ENCODE measurements at places on chromosomes 7 and 10.

DNA sequence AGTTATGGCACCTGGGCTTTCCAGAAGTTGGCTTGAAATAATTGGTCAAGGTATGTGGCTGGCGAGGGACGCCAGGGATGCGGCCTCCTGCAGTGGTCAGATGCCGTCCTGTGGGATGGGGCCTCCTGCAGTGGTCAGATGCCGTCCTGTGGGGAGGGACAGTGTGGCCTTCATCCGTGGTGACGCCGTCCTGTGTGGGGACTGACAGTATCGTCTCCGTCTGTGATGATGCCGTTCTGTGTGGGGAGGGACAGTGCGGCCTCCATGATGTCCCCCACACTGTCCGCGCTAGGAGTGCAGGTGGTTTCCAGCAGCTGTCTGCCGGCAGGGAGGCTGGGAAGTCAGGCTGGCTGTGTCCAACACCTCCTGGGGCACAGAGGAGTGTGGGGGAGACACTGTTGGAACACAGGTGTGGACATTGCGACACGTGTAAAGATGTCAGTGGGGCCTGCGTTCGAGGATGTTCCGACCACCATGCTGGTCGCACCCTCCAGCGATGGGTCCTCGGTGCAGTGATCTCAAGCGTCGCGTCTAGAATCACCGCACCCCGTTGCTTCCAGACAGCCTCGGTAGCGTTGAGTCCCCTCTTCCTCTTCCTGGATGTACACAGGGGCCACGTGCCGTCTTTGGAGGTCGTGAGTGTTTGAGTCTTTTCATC is 52.6 kb downstream of the INPP5A start:
- no peak for DNase-seq

- DNase-seq: no peak
Observed at GRCh38 chr10:33189808-33190207, 144.7 kb downstream of the NRP1 start.

GRCh38 chr7:154186811-154187210 is 134.6 kb downstream of the DPP6 start:
- DNase-seq: no peak

DNA sequence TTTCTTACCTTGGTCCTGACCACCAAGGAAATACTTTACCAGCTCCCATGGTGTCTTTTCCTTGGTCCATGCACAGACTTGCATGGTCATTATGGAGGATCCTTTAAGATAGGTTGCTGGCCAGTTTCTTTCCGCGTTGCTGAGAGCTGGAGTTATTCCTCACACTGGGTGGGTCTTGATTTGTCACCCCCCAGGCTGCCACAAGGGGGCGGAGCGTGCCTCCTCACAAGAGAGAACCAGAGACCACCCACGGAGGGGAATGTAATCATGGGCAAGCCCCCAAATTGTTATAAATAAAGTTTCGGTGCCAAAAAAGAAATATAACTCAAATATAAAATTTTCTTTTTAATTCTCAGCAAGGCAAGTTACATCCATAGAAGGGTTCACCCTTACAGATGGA is 10.5 kb upstream of the TRIM24 start:
- no peak for DNase-seq

DNA sequence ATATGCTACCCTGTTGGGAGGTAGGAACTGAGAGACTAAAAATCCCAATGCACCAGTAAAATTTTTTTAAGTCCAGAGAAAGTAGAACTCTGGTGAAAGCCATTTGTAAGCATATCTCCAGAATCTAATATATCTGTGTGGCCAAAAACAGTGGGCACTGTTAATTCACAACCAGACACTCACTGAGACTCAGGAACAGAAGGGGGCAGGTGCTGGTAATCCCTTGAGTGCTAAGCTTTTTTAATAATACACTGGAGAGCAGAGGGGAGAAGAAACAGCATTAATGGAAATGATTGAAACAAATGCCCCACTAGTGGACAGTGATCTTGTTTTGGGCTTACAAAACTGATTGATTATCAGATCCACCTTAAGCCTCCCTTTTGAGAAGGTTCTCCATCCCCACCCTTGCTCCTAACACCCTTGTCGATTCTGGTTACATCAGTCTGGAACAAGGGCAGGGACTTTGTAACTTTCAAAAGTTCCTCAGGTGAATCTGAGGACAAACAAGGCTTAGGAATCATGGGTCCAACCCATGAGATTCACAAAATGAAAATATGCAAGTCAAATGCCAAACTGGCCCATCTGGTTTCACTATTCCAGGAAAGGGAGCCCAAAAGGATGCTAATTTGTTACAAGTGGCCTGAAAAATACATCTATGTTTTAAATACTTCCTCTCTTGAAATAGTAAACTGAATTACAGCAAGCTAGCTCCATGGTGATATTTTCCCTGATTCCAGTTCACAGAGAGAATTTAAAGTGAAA is 29.7 kb downstream of the PLXNA4 start:
- no peak for DNase-seq

DNA sequence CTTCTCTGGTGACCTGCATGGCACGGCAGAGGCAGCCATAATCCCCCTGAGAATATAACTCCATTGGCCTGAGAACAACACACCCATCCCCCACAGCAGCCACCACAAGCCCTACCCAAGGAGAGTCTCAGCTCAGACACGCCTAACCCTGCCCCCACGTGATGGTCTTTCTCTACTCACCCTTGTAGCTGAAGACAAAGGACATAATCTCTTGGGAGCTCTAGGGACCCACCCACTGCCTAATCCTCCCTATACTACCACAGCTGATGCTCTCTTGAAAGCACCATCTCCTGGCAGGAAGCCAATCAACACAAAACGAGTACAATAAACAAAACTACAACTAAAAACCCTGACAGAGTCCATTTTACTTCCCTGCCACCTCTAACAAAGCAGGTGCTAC is 30.7 kb upstream of the HPSE2 start:
- peak; percentile 96 for DNase-seq

DNA sequence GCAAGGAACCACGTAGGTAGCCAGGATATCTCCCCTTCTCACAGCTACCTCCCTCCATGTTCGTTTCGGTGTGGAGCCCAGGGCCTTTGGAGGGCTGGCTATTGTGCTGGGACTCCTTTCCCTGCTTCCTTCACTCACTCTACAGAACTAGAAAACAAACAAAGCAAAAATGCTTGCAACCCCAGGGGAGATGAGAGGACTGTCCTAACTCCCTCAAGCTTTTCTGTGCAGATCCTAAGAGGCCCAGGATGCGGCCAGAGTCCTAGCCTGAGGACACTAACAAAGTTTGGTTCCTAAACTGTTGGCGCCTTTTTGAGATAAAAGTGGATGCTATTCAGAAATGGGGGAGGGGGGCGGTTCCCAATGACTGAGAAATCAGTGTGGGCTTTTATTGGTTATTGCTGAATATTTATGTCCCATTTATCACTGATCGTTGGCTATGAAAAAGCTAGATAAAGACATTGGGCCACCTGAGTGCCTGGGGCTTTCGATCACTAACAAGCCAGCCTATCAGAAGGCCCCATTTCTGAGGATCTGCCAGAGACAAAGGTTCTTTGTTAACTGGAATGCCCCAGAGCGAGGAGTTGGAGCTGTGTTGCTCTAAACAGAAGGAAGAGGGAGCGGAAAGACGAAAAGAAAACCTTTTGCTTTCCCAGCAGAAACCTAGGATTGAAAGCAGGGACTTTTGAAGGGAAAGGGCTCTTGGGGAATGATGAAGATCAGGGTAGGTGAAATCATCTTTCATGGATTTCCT is 95.2 kb upstream of the EGR2 start:
- peak; percentile 52 for DNase-seq

DNA sequence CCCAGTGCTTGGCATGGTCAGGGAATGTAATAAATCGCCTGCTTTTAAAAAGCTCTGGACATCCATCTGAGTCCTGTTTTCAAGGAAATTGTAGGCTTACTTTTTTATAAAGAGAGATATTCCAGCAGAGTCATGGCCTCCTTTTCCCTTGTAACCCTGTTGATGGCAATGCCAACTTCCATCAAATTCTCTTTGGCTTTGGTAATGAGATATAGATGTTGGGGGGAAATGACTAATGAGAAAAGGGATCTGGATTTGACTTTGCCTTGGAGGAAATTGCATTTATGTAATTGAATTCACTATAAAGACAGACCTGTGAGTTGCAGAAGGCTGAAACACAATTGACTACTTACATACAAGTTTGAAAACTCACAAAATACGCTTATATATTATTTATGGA is 347.5 kb downstream of the GPR158 start:
- DNase-seq: no peak

GRCh38 chr10:100996678-100997359 is 2.8 kb upstream of the LZTS2 start:
- DNase-seq: peak; percentile 11

- no peak for DNase-seq
Observed at GRCh38 chr10:7563368-7563767, 103.4 kb downstream of the ITIH5 start.

DNA sequence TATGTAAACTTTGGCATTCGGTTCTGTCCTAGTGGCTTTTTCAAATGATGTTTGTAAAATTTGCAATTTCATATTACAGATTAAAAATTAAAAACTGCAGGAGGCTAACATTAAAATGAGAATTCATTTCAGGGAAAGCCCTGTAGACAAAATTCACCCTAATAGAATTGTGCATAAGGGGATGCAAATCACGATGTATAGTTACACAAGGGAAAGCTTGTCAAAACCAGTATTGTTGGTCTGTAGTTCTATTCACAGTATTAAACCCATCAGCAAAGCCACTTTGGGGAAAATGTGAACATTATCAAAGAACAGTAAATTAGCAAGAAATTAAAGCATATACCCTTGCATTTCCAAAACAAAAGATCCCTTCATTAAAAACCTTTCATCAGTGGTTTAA is 39.9 kb upstream of the MKI67 start:
- DNase-seq: no peak

DNA sequence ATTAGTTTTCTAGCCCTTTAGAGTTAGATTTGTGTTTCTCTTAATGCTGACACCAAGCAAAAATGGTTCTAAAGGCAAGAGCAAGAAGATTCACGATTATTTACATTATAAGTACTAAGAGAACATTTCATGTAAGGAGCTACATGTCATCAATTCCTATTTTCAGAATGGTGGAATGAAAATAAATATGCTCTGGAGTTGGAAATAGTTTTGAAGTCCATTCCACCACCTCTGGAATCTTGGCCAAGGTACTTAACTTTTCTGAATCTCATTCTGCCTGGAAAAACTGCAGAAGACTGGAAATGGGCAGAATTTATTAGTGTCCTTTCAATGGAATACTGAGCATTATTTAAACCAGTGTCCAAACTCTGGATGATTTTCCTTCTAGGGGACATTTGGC is 125.1 kb upstream of the RAB11FIP2 start:
- no peak for DNase-seq

DNA sequence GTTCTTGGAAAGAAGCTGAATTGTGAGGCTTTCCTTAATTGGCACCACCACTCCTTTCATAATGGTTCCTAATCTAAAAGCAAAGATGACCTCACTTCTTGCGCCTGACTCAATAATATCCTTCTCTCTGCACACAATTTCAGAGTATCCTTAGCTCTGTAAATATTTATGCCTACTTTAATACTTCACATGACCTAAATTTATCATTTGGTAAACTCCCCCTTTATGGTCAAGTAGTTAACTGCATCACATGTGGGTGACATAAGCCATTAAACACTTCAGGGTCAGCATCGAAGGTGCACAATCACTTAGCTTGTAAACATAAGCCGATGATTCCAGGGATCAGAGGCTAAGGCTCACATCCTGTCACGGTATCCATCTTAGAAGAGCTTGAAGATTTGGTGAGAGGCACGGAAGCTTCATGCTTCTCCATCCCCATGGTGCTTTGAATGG is 7.3 kb upstream of the RHOBTB1 start:
- DNase-seq: no peak

GRCh38 chr7:53336105-53336668 is 300.8 kb downstream of the POM121L12 start:
- no peak for DNase-seq

- no peak for DNase-seq
Observed at GRCh38 chr10:100362570-100363496, 15.8 kb downstream of the SCD start.

GRCh38 chr10:483261-483660 is 206.2 kb downstream of the DIP2C start:
- no peak for DNase-seq

DNA sequence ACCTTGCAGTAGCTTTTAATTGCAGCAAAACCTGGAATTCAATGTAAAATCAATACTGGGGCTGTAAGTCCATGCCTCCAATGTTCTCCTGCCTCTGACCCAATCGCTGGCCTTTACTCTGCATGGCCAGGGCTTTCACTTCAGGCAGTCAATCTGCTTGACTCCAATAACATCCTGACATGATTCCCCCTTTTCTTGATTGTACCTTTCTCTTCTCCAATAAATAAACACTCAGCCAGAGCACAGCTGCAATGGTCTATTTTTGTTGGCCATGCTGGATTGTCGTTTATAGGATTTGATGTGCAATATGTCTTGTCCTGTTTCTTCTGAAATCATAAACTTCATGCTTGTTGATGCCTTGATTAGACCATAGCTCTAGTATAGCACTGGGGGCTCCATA is 97.8 kb upstream of the COL1A2 start:
- DNase-seq: no peak

DNA sequence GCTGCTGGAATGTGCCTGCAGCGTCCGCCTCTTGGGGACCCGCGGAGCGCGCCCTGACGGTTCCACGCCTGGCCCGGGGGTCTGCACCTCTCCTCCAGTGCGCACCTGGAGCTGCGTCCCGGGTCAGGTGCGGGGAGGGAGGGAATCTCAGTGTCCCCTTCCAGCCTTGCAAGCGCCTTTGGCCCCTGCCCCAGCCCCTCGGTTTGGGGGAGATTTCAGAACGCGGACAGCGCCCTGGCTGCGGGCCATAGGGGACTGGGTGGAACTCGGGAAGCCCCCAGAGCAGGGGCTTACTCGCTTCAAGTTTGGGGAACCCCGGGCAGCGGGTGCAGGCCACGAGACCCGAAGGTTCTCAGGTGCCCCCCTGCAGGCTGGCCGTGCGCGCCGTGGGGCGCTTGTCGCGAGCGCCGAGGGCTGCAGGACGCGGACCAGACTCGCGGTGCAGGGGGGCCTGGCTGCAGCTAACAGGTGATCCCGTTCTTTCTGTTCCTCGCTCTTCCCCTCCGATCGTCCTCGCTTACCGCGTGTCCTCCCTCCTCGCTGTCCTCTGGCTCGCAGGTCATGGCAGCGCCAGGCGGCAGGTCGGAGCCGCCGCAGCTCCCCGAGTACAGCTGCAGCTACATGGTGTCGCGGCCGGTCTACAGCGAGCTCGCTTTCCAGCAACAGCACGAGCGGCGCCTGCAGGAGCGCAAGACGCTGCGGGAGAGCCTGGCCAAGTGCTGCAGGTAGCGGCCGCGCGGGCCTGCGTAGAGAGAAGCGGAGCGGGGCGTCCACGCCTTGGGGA is 645 bp downstream of the SLC26A4 start:
- peak; percentile 34 for DNase-seq
